ENCODE measurements at places on chromosomes 6 and 20.

- no peak for DNase-seq
Measured at GRCh38 chr6:76435174-76435573, 362.7 kb upstream of the IMPG1 start.

- no peak for DNase-seq
Measured at GRCh38 chr20:33853507-33853813, 42.3 kb downstream of the CHMP4B start.

DNA sequence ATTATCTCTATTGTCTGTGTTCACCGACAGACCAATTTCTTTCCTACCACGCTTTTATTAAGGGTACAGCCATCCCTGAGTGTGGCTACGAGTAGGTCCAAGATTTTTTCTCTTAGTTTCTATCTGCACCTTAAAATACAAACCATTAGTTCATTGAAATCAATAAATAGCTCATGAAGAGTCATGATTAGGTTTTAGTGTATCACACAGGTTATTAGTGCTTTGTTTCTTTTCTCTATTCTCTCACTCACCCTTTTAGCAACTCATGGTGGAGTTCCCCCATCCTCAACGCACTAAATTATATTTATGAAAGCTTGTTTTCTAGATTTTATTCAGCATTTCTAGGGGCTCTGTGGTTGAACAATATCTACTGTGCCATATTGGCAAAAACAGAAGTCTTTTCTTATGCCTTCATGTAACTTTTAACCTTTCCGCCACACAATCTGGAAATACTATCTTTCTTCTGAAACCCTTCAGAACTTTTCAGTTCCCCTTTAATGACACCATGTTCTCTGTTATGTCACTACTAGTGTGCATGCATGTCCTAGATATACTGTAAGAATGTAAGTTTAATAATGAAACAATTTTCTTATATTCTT is 128.2 kb upstream of the LAMA2 start:
- no peak for DNase-seq

DNA sequence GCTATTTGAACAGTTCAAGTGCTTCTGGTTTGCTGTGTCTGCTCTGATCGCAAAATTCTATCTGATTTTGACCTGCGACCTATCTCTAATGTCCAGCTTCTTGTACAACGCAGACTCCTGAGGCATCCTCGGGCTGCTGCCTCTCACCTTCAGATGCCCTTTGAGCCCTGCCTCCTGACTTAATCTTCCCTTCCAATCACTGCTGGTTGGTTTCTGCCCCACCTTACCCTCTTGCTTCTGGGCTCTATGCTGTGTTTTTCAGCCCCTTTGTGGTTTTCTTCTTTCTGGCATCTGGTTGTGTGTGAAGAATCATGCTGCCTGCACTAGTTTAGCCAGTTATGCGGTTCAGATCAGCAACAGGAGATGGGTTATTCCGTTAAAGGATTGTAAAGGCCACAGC is 131.2 kb upstream of the THEMIS start:
- no peak for DNase-seq

GRCh38 chr20:6636209-6637159 is 131.0 kb upstream of the BMP2 start:
- DNase-seq, result no peak

DNA sequence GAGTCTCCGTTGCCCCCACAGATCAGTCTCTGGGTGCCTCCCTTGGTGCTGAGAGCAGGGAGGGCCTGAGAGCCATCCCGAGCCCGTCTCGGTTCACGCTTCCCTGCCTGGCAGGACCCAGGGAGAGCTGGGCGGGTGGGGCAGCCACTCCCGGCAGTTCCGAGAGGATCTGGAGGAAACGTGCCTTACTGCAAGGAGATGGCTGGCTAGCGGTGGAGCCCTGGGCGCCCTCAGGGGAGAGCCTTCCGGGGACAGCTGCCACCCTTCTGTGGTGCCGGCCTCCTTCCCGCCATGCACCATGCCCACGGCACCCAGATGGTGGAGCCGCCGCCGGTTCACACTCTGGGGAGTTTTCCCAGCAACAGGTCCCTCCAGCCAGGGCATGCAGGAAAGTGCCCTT is 45.8 kb upstream of the SLCO4A1 start:
- DNase-seq, result no peak

DNA sequence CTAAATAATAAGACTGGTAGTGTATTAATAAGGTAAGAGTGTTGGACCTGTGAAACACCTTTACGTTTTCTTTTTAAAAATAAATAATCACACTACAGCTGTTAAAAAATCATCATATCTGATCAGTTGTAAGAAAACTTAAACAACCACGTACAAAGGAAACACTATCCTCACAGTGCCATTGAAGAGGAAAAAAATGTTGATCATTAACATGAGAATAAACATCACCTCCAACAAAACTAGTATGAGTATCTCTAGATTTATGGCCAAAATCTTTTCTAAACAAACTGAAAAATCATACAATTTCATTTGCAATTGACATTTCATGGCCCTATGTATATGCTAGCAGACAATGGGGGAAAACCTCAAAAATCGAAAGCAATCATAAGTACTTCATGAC is 590 bp downstream of the EYS start:
- no peak for DNase-seq

DNA sequence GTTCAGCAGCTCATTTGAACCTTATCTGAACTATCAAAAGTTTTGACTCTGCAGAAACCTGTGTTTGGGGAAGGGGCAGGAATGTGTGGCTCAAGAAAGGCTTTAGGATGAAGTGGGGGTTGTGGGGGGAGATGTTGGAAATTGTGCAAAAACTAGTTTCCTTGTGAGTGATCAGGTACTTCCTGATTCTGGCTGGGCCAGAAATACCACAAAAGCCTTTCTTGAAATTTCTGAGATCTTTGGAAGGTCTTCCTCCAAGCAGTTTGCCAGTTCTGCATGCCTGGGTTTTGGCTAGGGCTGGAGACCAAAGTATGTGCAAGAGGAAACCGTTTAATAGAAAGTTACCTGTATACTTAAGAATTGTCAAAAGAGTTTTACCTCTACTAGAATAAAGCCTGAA is 116.6 kb downstream of the BMP2 start:
- DNase-seq, result no peak

DNA sequence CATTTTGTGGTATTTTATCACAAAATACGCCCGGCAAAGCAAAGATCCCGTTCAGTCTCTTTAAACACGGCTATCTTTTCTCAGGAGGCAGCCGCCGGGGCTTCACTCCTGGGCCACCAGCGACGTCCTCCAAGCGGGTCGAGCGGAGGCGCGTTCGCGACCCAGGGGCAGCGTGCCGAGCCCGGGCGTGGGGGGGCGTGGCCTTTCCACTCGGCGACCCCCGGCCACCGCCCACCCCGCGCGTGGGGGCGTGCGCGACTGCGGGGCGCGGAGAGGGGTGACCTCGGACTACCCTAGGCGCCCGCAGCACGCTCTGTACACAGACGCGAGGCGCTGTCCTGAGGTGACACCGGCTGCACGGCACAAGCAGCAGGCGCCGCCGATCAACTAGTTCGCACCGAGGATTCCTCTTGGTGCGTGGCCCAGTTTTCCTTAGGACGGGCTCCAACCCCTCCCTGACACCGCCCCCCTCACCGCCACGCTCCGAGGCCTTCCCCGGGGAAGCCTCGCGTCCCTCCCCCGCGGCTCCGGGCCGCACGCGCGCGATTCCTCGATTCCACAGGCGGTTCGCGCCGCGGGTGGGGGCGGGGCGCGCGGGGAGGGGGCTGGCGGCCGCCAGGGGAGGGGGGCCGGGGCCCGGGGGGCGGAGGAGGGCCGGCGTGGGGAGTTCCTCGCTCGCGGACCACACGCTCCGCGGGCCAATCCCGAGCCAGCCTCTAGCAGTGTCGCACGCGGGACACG is 1.1 kb upstream of the JARID2 start:
- peak; percentile 22 for DNase-seq

GRCh38 chr20:59123011-59123677 is 40.5 kb upstream of the ZNF831 start:
- DNase-seq, result no peak

GRCh38 chr20:2745936-2746635 is 53.5 kb downstream of the EBF4 start:
- DNase-seq, result no peak

DNA sequence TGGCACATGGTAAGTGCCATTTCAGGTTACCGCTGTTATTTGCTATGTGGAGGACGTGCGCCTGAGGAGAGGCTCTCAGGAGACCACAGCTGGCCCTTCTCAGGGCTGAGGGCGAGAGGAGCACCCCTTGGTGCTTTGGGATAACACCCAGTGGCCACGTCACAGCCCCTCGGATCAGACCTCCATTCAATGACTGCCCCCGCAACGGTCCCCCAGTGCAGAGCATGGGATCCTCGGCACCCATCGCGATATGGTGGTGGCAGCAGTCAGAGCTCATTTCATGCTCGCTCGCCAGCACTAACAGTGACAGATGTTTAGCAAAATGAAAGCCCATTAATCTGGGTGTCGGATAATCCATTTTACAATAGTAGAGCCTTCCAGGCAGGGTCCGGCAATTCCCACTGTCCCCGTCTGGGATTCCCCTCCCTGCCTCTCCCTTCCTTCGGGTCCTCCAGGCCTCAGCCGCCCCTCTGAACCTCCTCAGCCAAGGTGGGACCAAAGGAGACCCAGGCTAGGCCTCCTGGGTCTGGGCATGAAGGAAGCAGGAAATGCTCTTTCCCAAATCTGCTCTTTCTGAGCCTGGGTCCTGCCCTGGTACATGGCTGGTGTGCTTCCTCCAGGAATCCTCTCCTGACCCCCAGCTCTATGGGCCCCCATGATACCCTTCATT is 117.1 kb downstream of the GRM4 start:
- no peak for DNase-seq

- no peak for DNase-seq
Measured at GRCh38 chr20:62129731-62130531, 7.7 kb downstream of the LSM14B start.

- DNase-seq, result no peak
Measured at GRCh38 chr6:47246551-47246950, 63.2 kb downstream of the TNFRSF21 start.
